ENCODE measurements at places on chromosomes 6 and 20. TPM values are rescaled to one million over a fixed set of nuclear protein-coding genes. Genes with fewer than 3 reads are reported as not detected.

- H3K27me3 ChIP-seq = no peaks in the 10 kb centered on the region
- H3K27ac ChIP-seq = no peak overlapping the region
- H3K4me1 ChIP-seq = no peaks in the 10 kb centered on the region
- H3K36me3 ChIP-seq = no peaks in the 10 kb centered on the region
Observed at GRCh38 chr6:168309997-168310396, 9.6 kb downstream of the DACT2 start.

DNA sequence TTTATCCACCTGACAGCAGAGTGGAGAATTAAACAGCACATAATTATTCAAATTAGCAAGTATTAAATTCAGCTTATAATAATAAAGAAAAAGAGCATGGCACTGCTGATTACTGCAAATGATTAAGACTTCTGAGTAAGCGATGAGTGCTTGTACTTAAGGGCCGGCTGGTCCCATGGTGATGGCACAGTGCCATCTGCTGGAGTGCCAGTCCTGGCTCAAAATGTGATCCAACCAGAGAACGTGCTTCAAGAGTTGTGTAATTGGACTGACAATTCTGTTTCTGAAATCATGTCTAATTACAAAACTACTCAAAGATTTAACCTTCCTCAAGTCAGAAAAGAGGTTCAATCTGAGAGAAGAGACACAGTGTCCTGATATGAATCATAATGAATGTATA lies 181.6 kb upstream of the RGS17 start:
- no peaks in the 10 kb centered on the region for H3K36me3 ChIP-seq
- no peaks in the 10 kb centered on the region for H3K4me1 ChIP-seq
- H3K27me3 ChIP-seq = no peaks in the 10 kb centered on the region
- no peak overlapping the region for H3K27ac ChIP-seq
- peak; percentile 59 for DNase-seq

DNA sequence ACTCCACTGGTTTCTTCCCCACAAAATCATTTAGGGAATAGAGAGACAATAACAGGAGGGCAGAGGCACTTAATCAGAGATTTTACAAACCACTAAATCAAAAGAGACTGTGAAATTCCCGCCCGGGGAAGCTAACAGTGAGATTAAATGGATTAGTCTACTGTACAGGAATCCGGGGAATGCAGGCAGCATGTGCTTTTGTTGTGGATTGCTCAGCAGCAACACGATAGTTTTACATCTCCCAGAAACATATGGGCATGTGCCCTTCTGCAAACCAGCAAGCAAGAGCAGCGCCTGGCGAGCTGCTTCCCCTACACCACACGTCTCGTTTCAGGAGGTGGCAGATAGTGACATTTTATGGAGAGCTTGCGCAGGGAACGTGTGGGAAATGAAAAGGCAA lies 382.3 kb downstream of the CD83 start:
- no peak overlapping the region for H3K27ac ChIP-seq
- H3K4me3 ChIP-seq = no peak overlapping the region
- H3K27me3 ChIP-seq = no peaks in the 10 kb centered on the region
- DNase-seq = no peak
- no peaks in the 10 kb centered on the region for H3K4me1 ChIP-seq

- no peaks in the 10 kb centered on the region for H3K27me3 ChIP-seq
- peak; percentile 40 for DNase-seq
- no peak overlapping the region for H3K4me3 ChIP-seq
- H3K4me1 ChIP-seq = no peaks in the 10 kb centered on the region
- H3K36me3 ChIP-seq = no peaks in the 10 kb centered on the region
Observed at GRCh38 chr6:119978274-119978889, 628.8 kb upstream of the MAN1A1 start.

DNA sequence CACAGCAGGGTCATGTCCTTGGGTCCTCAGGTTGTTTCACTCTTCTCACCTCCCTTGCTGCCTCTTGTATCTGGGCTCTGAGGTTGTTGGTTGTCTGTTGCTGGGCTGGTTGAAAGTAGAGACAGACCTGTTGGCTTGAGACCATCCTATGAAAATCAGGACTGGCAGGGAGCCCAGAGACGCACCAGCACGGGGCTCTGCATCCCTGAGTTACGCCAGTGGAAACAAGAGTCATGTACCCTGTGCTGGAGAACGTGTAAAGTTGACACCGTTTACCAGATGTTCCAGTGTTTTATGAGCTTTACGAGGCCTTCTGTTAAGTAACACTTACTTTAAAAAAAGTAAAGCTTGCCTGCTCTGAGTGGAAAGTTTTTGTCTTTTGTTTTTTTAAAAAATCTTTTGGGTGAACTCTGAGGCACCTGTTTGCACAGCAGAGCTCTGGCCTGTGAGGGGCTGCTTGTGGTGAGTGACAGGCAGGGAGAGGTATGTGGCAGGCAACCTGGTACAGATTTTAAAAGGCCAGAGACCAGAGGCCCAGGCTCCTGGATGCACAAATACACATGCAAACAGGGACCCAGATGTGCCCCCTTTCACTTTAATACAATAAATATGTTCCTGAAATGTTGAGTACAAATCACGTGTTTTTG lies 260.0 kb upstream of the SUPT3H start:
- no peaks in the 10 kb centered on the region for H3K27me3 ChIP-seq
- no peak overlapping the region for H3K27ac ChIP-seq
- H3K36me3 ChIP-seq = no peaks in the 10 kb centered on the region
- DNase-seq = no peak

GRCh38 chr6:53906842-53907241 lies 112.0 kb downstream of the LRRC1 start:
- H3K36me3 ChIP-seq = no peaks in the 10 kb centered on the region
- H3K27ac ChIP-seq = no peak overlapping the region
- no peak overlapping the region for H3K4me3 ChIP-seq
- H3K27me3 ChIP-seq = no peaks in the 10 kb centered on the region

DNA sequence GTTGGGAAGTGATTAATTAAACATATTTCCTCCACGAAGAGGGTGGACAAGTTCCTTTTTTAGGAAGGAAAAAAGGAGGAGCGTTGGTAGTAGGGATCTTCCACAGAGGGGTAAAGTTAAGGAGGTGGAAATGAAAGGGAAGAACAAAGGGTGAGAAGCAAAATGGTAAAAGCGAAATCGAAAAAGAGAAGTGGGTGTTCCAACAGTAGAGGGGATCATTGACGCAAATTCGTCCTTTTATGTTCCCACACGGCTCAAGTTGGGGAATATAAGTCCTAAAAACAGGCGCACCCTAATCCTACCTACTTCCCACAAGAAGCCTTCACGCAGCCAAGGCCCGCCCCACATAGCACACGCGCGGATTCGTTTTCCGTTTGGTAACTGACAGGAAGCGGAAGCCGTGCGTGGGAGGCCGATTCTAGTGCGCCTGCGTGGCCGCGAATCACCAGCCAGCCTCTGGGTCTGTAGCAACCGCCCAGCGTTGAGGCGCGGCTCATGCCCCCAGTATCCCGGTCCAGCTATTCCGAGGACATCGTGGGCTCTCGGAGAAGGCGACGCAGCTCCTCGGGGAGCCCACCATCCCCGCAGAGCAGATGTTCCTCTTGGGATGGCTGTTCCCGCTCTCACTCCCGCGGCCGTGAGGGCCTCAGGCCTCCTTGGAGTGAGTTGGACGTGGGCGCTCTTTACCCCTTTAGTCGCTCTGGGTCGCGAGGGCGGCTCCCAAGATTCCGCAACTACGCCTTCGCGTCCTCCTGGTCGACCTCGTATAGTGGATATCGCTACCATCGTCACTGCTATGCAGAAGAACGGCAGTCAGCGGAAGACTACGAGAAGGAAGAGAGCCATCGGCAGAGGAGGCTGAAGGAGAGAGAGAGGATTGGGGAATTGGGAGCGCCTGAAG lies at the start of gene NKAPL:
TSS of gene NKAPL (plus strand) at position 421 of the 901 bp plus-strand sequence. CDS start at position 496, 75 bp downstream.
- peak; percentile 88 for DNase-seq
- H3K4me3 ChIP-seq = peak within 1 kb of the TSS; percentile 54
- no peaks in the 10 kb centered on the region for H3K36me3 ChIP-seq
- peak within 1 kb of the TSS; percentile 55 for H3K27ac ChIP-seq
- no peaks in the 10 kb centered on the region for H3K27me3 ChIP-seq
- H3K4me1 ChIP-seq = peaks cover 5% of the 10 kb centered on the region

DNA sequence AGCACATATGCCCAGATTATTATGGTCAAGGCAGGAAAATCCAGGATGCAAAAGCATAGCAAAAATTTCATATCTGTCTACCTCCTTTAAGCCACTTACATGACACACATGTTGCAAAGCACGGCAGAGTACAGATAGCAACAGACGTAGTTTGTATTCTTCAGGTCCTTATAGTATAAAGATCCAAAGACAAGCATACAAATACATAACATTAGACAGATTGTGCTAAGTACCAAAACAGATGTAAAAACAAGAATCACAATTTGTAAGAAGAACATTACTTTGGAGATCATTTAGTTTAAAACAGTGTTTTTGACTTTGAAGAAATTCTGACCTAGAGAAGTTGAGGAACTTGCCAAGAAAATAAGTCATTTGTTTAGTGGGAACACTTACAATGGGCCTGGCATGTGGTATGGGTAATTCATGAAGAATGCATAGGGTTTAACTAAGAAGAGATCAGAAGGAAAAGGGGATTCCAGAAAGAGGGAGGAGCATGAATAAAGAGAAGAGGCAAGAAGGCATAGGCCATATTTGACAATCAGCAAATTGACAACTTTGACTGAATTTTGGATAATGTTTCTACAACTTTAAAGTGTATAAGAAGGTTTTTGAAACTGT lies 30.6 kb upstream of the LMBRD1 start:
- no peak overlapping the region for H3K27ac ChIP-seq
- no peaks in the 10 kb centered on the region for H3K36me3 ChIP-seq
- no peaks in the 10 kb centered on the region for H3K4me1 ChIP-seq

DNA sequence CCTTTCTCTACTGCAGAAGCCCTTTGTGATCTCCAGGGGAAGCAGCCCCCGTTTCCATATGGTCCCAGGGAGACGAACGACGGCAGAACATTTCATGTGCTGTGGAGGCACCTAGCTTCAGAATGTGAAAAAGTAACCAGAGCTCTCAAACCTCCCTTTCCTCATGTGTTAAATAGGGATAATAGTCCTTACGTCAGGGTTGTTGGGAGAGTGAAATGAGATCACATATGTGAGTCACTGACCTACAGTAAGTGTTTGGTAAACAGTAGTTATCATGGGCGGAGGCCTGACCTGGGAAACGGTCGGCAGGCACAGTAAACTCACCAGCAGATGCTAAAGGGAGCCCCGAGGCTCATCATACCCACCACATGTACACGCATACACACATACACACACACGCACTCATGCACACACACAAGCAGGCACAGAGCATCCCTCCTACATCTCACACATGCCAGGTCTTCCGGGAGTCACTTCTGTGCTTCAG lies 89.7 kb downstream of the LY86 start:
- no peak overlapping the region for H3K27ac ChIP-seq
- no peaks in the 10 kb centered on the region for H3K27me3 ChIP-seq

- H3K4me1 ChIP-seq = peaks cover 24% of the 10 kb centered on the region
- DNase-seq = peak; percentile 66
- H3K27me3 ChIP-seq = no peaks in the 10 kb centered on the region
- H3K36me3 ChIP-seq = no peaks in the 10 kb centered on the region
Observed at GRCh38 chr6:16432075-16433032, 194.0 kb downstream of the GMPR start.

DNA sequence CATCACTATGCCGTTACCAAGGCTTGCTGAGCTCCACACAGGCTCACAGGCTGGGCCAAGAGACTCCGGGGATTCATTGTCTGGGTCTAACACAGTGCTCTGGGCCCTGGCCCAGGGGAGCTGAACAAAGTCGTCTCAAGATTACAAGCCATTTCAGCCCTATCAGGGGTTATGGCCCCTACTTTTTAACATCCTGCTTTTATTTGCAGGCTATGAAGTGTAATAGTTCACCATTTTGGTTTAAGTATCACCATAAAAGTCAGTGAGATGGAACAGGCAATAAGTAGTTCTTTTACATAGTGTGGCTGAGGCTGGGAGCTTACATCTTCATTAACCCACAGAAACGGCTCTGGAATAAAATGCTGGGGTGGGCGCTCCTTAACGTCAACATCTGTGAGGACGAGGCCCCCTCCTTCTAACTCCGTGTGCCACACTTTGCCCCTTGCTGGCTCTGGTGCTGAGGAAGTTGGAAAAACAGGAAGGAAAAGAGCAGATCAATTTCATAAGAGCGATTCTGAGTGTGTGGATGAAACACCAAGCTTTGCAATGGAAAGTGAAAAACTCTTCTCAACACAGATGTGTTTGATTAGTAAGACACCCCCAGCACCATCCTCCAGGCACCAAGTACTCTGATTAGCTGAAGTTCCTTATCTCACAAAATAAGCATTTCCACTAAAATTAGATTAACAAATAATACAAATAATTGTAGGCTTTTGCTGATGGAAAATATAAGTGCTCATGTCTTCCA lies 447.3 kb downstream of the MAFB start:
- H3K4me3 ChIP-seq = no peak overlapping the region
- H3K4me1 ChIP-seq = no peaks in the 10 kb centered on the region
- no peaks in the 10 kb centered on the region for H3K36me3 ChIP-seq
- no peak for DNase-seq
- no peaks in the 10 kb centered on the region for H3K27me3 ChIP-seq
- H3K27ac ChIP-seq = no peak overlapping the region

DNA sequence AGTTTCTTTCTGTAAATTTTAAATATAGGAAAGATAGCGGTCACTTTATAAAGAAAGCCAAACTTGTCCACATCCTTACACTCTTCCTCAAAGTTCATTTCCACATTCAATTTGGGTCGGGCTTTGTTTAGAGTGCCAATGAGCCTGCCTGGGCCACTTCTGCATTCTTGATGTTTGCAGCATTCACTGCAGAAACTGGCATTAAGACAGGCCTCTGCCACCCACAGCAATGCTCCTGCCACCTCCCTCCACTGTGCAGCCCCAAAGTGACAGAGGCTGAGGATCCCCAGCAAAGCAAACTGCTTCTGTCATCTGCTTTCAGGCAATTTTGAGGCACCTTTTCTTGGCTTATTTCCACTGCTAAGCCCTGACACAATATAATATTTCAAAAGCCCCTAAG lies 61.2 kb downstream of the TNFAIP3 start:
- H3K27ac ChIP-seq = no peak overlapping the region
- no peaks in the 10 kb centered on the region for H3K4me1 ChIP-seq
- no peak for DNase-seq
- no peaks in the 10 kb centered on the region for H3K36me3 ChIP-seq
- H3K27me3 ChIP-seq = no peaks in the 10 kb centered on the region
- no peak overlapping the region for H3K4me3 ChIP-seq

DNA sequence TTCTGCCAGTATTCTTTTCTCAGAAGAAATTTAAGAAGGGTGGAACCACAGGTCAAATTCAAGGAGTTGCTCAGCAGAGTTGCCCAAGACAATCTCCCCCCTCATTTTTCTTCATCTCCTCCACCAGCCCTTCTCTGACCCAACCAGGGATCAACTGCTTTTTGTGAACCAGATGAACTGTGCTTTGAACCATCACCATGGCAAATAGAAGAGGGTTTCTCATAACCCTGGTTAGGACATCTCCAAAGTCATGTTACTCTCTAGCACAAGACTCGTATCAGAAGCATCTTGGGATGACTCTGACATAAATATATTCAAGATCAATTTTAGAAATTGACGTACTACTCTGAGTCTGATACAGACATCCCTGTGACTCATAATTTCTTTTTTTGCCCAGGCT lies 130.7 kb downstream of the ALDH8A1 start:
- no peak overlapping the region for H3K27ac ChIP-seq
- H3K4me3 ChIP-seq = no peak overlapping the region
- H3K27me3 ChIP-seq = no peaks in the 10 kb centered on the region
- no peaks in the 10 kb centered on the region for H3K36me3 ChIP-seq

- H3K4me3 ChIP-seq = no peak overlapping the region
- no peaks in the 10 kb centered on the region for H3K27me3 ChIP-seq
- peak overlapping the region; percentile 78 for H3K27ac ChIP-seq
Observed at GRCh38 chr6:46221222-46221793, 50.5 kb upstream of the ENPP5 start.

ACTL10 gene
- 26.6 TPM for total RNA-seq

XRN2 gene
- 55.4 TPM for total RNA-seq

HLA-DOA gene
- total RNA-seq = 1.7 TPM

JARID2 gene
- 53.7 TPM for total RNA-seq

COL21A1 gene
- 6.6 TPM for total RNA-seq

CNR1 gene
- 4.3 TPM for total RNA-seq

MAN1A1 gene
- 21.1 TPM for total RNA-seq

Measured in testis (tissue), 5 donors.